ENCODE measurements at places on chromosomes 5 and 9. TPM values are rescaled to one million over a fixed set of nuclear protein-coding genes. Genes with fewer than 3 reads are reported as not detected.

DNA sequence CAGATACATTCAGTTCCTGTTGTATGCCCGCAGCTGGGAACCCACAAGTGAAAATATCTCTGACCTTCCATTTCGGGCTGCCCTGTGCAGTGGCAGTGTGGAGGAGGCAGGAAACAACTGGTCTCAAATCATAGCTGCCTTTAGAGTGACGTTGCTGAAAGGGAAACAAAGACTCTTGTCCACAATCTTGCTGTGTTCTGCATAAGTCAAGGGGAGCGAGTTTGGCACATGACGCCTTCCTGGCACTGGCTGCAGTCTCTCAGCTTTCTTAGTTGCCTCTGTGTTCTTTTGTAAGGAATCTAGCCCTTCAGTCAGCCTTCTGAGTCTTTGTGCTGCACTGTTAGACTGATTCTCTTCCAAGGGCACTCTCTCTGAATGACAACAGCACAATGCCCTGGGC is 24.0 kb downstream of the ADAMTS16 start:
- DNase-seq, result no peak
- no peaks in the 10 kb centered on the region for H3K27me3 ChIP-seq
- no peaks in the 10 kb centered on the region for H3K36me3 ChIP-seq
- H3K4me1 ChIP-seq, result peaks cover 7% of the 10 kb centered on the region
- no peak overlapping the region for H3K27ac ChIP-seq

- no peak overlapping the region for H3K27ac ChIP-seq
- peaks cover 4% of the 10 kb centered on the region for H3K4me1 ChIP-seq
- DNase-seq, result no peak
Measured at GRCh38 chr9:132973713-132974112, 4.8 kb upstream of the GFI1B start.

DNA sequence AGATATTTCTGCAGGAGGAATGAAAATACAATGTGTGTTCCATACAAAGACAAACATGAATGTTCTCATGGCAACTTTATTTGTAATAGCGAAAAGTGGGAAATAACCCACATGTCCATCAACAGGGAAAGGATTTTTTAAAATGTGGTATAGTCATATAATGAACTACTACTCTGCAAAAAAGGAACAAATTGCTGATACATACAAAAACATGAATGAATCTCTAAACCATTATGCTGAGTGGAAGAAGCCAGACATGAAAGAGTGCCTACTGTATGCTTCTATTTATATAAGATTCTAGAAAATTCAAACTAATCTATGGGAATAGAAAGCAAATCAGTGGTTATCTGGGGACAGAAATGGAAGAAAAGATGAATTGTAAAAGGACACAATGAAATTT is 52.5 kb downstream of the CDKL3 start:
- no peak overlapping the region for H3K4me3 ChIP-seq
- DNase-seq, result no peak
- H3K4me1 ChIP-seq, result no peaks in the 10 kb centered on the region

DNA sequence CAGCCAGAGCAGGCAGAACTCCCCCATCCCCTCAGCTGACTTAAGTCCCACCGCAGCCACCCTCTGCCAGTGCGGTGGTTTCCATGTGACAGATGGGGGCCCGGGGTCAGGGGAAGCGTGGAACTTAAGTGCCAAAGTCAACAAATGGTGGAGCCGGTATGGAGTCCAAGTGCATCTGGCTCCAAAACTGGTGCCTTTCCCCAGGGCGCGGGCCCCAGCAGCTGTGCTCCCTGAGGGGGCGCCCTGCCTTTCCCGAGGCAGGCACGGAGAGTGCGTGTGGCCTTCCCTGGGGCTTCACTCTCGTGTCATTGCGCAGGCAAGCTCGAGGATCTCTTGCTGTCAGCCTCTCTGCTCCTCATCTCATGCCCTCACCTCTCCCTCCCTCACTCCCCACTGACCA is 33.8 kb downstream of the SLC46A2 start:
- DNase-seq, result no peak
- no peaks in the 10 kb centered on the region for H3K4me1 ChIP-seq
- H3K27ac ChIP-seq, result no peak overlapping the region
- H3K27me3 ChIP-seq, result no peaks in the 10 kb centered on the region

DNA sequence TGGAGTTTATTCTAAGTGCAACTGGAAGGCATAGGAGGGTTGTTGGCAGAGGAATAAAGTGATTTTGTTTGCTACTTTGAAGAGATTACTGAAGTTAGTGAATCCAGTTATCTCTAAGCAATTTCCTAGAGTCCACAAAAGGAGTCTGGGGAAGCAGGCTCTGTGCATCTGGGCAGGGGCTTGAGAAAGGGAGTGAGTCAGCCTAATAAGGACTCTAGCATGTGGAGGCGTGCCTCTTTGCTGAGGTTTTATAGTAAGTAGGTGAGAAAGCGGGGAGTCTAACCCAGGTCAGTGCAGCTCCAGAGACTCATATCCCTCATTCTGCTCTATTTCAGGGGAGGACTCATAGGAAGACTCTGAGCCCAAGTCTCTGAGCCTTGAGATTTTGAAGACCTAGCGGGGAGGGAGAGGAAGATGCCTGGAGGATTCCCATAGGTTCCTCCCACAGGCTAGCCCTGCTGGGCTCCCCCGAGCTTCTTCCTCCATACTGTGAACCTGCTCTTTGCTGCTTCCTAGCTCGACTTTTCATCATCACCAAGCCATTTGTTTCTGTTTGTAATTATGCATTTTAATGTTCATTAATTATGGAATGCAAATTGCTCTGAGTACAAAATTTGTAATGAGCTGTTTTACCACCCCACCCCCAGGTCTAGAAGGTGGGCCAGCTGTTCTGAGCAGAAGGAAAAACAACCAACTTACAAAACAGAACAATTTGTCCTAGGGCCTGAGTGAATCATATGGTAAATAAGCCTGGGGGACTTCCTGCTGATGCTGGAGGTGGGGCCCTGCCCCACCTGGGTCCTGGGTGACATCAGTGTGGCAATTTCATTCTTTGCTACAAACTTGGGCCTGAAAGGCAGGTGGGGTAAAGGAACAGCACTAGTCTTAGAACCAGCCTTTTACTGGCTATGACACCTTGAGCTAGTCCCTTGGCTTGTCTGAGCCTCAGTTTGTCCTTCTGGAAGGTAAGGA is 150.2 kb downstream of the TRIM32 start:
- DNase-seq, result no peak
- H3K4me3 ChIP-seq, result no peak overlapping the region
- no peaks in the 10 kb centered on the region for H3K27me3 ChIP-seq
- no peaks in the 10 kb centered on the region for H3K4me1 ChIP-seq
- no peak overlapping the region for H3K27ac ChIP-seq
- H3K36me3 ChIP-seq, result no peaks in the 10 kb centered on the region

GRCh38 chr5:97172227-97172626 is 10.8 kb downstream of the RIOK2 start:
- H3K4me1 ChIP-seq, result no peaks in the 10 kb centered on the region
- no peak overlapping the region for H3K4me3 ChIP-seq
- H3K27ac ChIP-seq, result no peak overlapping the region

GRCh38 chr5:27315363-27316270 is 277.2 kb upstream of the CDH9 start:
- H3K36me3 ChIP-seq, result no peaks in the 10 kb centered on the region
- H3K27me3 ChIP-seq, result no peaks in the 10 kb centered on the region
- H3K4me3 ChIP-seq, result no peak overlapping the region
- no peak for DNase-seq
- no peak overlapping the region for H3K27ac ChIP-seq
- H3K4me1 ChIP-seq, result no peaks in the 10 kb centered on the region

GRCh38 chr5:149268928-149269557 is 2.6 kb upstream of the AFAP1L1 start:
- DNase-seq, result no peak
- peaks cover 2% of the 10 kb centered on the region for H3K4me1 ChIP-seq
- H3K36me3 ChIP-seq, result no peaks in the 10 kb centered on the region
- no peaks in the 10 kb centered on the region for H3K27me3 ChIP-seq

Gene DDX4
- 0.63 TPM for polyA plus RNA-seq

Gene C9orf153
- 0.37 TPM for polyA plus RNA-seq

Gene VCAN
- 21.3 TPM for polyA plus RNA-seq

Gene FCN1
- 3.5 TPM for polyA plus RNA-seq

Gene DOK3
- polyA plus RNA-seq, result 1.8 TPM

Gene WDR38
- not detected for polyA plus RNA-seq

Gene AGXT2
- polyA plus RNA-seq, result not detected

All from ovary (tissue), 10 donors.